ENCODE measurements at places on chromosomes 12 and 14. TPM values are rescaled to one million over a fixed set of nuclear protein-coding genes. Genes with fewer than 3 reads are reported as not detected.

CISTR gene
- total RNA-seq = not detected

ANO4 gene
- 4.3 TPM for total RNA-seq

KRT83 gene
- total RNA-seq = not detected

FITM1 gene
- 0.37 TPM for total RNA-seq

ERP27 gene
- total RNA-seq = not detected

SERPINA9 gene
- total RNA-seq = not detected

NGDN gene
- 32.8 TPM for total RNA-seq

PTGER2 gene
- 23.5 TPM for total RNA-seq

Data from subcutaneous preadipocyte (primary cell).